ENCODE measurements at places on chromosomes 4 and X. TPM values are rescaled to one million over a fixed set of nuclear protein-coding genes. Genes with fewer than 3 reads are reported as not detected.

ADGRL3 gene
- 5.4 TPM for total RNA-seq

IL13RA2 gene
- total RNA-seq, result not detected

IL1RAPL1 gene
- 0.81 TPM for total RNA-seq

UGT2A1 gene
- not detected for total RNA-seq

FRMPD4 gene
- total RNA-seq, result 1.4 TPM

MMRN1 gene
- total RNA-seq, result 56.4 TPM

PHEX gene
- total RNA-seq, result 0.83 TPM

FNIP2 gene
- total RNA-seq, result 35.2 TPM

EFNB1 gene
- total RNA-seq, result 12.0 TPM

SLC6A14 gene
- total RNA-seq, result not detected

MAB21L2 gene
- total RNA-seq, result 605 TPM

TBX22 gene
- total RNA-seq, result not detected

ANOS1 gene
- 0.55 TPM for total RNA-seq

TMEM271 gene
- total RNA-seq, result 0.41 TPM

GPR173 gene
- 5.6 TPM for total RNA-seq

ZNF674 gene
- 4.9 TPM for total RNA-seq

PLK4 gene
- 0.27 TPM for total RNA-seq

SCRG1 gene
- 5.8 TPM for total RNA-seq

UGT2B15 gene
- not detected for total RNA-seq

TEX28 gene
- total RNA-seq, result not detected

ARHGEF38 gene
- not detected for total RNA-seq

UPF3B gene
- total RNA-seq, result 10.7 TPM

SH2D1A gene
- 0.33 TPM for total RNA-seq

SPIN2B gene
- total RNA-seq, result 11.9 TPM
